ENCODE measurements at places on chromosomes 11 and 22.
A peak's percentile ranks its signal among the peaks of the same experiment; 100 is the strongest.

GRCh38 chr22:24133187-24133965 lies 47.9 kb upstream of the SUSD2 start:
- DNase-seq = peak; percentile 51

GRCh38 chr11:35488117-35488516 lies 37.3 kb downstream of the PAMR1 start:
- DNase-seq = no peak

GRCh38 chr11:39458481-39458880 lies 2001.0 kb downstream of the LRRC4C start:
- no peak for DNase-seq

DNA sequence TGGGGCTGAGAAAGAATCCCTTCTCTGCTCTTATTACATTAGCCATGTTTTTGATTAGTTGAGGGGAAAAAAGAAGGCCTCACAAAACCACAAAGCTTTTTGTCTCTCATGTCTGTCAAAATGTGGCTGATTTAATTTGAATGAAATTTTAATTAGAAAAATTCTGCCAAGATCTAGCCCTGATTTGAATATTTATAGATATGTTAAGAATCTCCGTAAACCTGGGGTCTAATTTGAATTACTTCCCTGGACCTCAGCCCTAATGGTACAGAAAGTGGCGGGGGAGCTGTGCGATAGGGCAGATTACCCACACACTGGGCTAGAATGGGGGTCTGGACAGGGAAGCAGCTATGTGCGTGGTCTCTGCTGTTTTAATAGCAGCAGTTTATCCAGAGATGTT lies 141.3 kb upstream of the TTC12 start:
- DNase-seq = no peak

DNA sequence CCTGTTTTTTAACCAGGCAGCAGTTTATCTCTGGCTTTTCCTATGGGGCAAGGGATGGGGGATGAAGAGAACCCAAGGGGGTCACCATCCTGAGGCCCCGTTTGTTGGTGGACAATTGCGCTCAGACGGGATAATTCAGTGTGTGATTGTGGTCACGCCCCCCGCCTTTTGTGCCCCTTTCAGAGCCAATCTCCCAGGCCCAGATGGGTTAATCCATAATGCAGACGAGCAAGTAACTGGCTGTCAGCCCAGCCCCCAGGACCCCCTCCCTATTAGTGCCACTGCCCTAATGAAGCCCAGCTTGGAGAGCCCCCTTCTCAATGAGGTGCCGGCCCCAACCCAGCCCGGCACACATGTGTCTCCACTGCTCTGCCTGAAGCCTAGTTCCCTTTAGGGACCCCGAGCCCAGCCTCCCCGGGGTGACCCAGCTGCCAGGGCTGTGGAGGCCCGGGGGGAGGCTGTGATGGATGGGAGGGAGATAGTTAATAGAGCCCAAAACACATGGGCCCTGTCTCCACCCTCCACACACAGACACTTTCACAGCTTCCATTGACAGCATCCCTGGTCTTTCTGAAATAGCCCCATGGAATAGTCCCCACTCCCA lies 19.1 kb upstream of the ROBO3 start:
- DNase-seq = no peak

DNA sequence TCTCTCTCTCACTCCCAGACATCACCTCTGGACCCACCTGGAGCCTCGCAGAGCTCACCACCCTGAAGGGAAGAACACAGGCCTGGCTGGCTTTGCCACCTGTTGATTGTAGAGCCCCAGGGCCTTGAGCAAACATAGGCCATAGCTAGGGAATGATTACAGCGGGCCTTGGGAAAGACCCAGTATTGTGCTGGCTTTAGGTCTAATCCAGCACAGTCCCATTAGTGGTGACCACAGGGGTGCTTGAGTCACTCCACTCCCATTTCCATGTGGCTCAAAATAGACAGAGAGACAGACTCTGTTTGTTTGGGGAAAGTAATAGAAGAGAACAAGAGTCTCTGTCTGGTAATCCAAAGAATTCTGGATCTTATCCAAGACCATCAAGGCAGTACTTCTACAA lies 42.7 kb upstream of the FAM181B start:
- DNase-seq = no peak
